ENCODE measurements at places on chromosomes 2 and 18. TPM values are rescaled to one million over a fixed set of nuclear protein-coding genes. Genes with fewer than 3 reads are reported as not detected.

Gene CCL20
- 0.60 TPM for total RNA-seq

Gene ITGA4
- 0.20 TPM for total RNA-seq

Gene HS1BP3
- total RNA-seq: 17.9 TPM

Gene CPO
- total RNA-seq: not detected

Gene CD28
- 0.20 TPM for total RNA-seq

Gene FAM228A
- total RNA-seq: under 0.01 TPM

Gene IL37
- not detected for total RNA-seq

Gene RAPH1
- total RNA-seq: 24.6 TPM

GRCh38 chr2:103977241-103977640, 876.7 kb upstream of the POU3F3 start:
- DNase-seq: no peak

DNA sequence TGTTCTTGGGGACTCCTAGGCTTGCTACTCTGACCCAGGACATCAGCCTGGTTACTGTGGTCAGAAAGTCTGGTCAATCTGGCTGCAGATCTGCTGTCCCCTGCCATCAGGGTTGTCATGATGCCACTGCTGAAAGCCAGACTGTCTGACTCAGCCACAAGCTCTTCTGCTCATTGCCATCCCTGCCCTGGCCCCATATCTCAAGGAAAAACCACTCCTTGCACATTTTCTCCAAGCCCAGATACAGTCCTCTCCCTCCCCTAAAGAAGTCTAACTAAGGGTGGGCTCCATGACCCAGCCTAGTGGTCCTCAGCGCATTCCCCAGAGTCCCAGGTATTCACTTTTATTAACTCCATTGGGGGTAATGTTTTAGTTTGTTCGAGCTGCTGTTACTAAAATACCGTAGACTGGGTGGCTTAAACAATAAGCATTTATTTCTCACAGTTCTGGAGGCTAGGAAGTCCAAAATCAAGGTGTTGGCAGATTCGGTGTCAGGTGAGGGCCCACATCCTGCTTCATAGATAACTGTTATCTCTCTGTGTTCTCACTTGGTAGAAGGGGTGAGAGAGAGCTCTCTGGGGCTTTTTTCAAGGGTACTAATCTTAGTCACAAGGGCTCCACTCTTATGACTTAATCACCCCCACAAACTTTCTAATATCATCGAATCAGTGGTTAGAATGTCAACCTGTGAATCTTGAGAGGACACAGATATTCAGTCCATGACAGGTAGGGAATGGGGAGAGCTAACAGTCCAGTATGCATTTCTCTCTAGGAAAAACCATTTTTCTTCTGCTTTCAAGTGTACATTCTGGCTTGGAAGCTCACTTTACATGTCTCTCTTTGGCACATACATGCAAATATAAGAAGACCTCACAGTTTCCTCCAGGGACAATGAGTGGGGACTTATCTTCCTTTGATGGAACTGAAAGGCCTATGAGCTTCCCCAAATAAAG, 94.8 kb upstream of the CXCR4 start:
- no peak for DNase-seq

- DNase-seq: peak; percentile 77
Observed at GRCh38 chr2:199160677-199161465, 296.9 kb downstream of the SATB2 start.

GRCh38 chr2:74028290-74028689, 43.6 kb downstream of the TET3 start:
- DNase-seq: no peak

DNA sequence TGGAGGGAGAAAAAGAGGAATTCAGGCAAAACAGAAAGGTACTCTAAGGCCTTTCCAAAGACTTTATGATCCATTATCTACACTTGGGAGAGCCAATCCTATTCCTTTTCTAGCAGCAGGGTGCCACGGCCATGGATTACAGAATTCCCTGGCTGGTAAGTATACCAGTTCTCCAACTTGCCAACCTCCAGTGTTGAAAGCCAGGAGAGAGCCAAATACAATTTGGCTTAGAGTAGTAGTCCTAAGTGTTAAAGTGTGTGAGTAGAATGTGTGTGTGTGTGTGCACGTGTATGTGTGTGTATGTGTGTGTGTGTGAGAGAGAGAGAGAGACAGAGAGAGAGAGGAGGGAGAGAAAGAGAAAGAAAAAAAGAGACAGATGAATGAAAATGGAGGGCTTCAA, 43.3 kb downstream of the WDPCP start:
- DNase-seq: no peak

GRCh38 chr18:58526425-58527284, 102.2 kb downstream of the ALPK2 start:
- no peak for DNase-seq

DNA sequence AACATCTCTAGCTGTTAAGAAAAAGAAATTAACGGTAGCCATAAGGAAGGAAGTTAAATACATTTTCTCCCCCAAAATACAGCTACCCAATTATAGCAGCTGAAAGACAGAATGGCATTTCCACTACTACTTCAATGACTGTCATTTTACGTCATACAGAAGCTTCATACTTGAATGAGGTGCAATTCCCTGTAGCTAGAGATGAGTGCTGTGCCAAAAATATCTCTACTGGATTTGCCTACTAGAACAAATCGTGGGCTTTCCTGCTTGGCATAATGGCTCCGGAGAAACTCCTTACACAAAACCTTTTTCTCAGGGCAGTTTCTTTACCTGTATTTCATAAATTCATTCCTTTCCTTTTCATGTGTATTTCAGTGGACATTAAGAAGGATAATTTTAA, 36.3 kb upstream of the NRXN1 start:
- DNase-seq: no peak

GRCh38 chr2:199985625-199986207, 30.3 kb downstream of the MAIP1 start:
- peak; percentile 39 for DNase-seq

- no peak for DNase-seq
Observed at GRCh38 chr18:58831606-58832005, 33.1 kb upstream of the ZNF532 start.

GRCh38 chr2:63729362-63729761, 112.3 kb upstream of the UGP2 start:
- no peak for DNase-seq

DNA sequence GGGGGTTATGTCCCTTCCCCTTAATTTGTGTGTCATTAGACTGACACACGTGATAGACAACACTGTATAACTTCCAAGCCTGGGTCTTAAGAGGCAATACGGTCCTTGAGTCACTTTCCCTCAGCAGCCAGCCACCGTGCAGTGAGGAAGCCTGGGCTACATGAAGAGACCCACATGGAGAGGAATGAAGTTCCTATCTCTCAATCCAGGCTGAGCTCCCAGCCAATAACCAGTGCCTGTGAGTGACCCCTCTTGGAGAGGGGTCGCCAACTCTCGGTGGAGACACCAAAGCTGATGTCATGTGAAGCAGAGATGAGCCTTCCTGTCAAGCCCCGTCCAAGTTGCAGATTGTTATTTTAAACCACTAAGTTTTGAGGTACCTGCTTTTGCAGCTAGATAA, 5.7 kb upstream of the WDSUB1 start:
- no peak for DNase-seq

- no peak for DNase-seq
Observed at GRCh38 chr2:136319237-136319636, 201.3 kb upstream of the CXCR4 start.

DNA sequence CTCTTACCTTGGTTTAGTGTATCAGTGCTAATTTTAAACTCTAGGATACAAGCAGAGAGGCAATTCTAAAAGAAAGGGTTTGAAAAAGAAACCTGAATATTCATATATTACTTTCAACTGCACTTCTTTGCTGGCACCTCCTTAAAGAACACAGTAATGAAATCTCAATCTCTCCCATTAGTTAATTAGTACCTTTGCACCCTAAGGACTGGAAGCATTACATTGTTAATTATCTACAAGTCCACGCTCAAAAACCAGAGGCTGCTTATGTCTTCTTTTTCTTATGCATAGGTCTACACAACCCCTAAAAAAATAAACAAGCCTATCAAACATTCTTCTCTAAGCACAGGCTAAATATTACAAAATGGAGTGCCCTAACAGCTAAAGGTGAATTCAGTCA, 20.2 kb downstream of the EPHA4 start:
- DNase-seq: no peak

GRCh38 chr2:80329491-80329890, 24.9 kb upstream of the LRRTM1 start:
- DNase-seq: no peak

GRCh38 chr18:7830468-7830867, 263.4 kb downstream of the PTPRM start:
- peak; percentile 27 for DNase-seq

DNA sequence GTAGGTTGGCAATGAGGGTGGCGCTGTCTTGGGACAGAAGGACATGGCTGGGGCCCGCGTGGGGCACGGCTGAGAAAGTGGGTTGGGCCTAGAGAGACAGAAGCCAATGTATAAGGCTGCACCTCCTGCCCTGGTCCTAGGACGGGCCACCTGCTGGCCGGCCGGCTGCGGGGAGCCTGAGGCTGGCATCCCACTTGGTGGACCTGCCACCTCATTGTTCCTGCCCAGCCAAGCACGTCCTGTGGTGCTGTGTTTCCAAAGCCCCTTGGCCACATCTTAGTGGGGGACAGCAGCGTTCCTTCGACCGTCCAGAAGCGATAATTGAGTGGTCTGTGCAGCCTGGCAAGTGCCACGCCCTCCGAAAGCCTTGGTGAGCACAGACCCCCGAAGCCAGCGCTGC, 223.9 kb downstream of the LDLRAD4 start:
- DNase-seq: no peak

DNA sequence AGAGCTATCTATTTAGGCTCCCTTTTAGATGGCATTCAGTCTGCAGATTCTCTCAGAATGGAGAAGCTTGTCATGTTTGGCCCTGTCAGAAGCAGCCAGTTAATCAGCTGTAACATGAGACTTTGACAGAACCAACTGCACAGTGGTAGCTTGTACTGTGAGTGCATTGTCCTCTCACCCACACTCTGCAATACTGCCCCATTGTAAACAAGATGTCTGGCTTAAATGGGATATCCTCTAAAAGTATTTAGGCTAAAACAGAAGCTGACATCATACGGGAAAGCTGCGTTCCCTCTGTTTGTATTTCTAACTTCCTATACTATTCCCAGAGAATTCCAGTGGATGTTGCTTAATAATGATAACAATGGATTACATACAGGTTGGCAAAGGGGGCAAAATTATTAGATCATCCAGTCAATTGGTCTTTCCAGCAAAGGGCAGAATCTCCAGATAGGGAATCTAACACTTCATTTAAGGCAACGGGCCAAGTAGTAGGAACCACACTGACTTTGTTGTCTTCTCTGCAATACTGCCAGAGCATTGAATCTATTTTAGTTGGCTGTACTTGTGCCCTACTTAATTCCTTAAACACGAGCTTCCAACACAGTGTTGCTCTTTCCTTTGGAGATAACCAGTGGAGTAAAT, 15.4 kb upstream of the STAT4 start:
- peak; percentile 86 for DNase-seq

DNA sequence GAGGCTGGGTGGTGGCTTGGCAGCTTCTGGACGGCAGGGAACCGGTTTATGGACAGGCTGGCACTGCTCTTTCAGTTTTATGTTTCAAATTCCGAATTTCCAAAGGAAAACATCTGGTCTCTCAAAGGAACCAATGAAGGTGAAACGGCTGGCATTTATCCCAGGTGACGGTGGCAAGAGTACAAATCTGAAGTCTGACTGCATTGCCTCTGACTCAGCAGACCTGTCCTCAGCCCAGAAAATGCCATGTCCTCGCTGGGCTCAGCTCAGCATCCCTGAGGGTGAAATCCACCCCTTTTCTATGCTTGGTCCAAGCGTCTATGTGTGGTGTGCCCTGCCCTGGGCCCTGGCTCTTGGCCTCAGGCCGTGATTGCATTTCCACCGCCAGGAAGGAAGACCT, 38.1 kb downstream of the NAPG start:
- peak; percentile 14 for DNase-seq

GRCh38 chr2:128277961-128278681, 40.5 kb downstream of the HS6ST1 start:
- DNase-seq: no peak

- DNase-seq: no peak
Observed at GRCh38 chr18:27581296-27581904, 396.3 kb upstream of the CHST9 start.

DNA sequence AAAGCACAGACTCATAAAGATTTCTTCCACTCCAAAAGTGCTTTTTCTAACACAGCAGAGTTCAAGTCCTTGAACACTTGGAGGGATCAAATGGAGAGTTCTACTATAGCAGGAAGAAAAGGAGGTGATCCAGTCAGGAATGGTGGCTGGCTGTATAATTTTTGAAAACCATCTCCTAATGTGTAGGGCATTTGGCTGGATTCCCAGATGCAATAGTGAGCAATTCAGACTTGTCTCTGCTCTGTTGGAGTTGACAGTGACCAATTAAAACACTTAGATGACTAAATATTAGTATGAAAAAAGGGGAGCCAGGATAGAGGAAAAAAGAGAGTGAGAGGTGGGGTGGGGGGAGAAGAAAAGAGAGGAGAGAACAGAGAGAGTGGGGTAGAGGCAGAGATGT, 5.3 kb upstream of the G6PC2 start:
- peak; percentile 5 for DNase-seq

GRCh38 chr2:54115284-54116137, at the start of gene ACYP2:
ACYP2 (plus strand) TSS chr2:54115615.
- peak; percentile 98 for DNase-seq

DNA sequence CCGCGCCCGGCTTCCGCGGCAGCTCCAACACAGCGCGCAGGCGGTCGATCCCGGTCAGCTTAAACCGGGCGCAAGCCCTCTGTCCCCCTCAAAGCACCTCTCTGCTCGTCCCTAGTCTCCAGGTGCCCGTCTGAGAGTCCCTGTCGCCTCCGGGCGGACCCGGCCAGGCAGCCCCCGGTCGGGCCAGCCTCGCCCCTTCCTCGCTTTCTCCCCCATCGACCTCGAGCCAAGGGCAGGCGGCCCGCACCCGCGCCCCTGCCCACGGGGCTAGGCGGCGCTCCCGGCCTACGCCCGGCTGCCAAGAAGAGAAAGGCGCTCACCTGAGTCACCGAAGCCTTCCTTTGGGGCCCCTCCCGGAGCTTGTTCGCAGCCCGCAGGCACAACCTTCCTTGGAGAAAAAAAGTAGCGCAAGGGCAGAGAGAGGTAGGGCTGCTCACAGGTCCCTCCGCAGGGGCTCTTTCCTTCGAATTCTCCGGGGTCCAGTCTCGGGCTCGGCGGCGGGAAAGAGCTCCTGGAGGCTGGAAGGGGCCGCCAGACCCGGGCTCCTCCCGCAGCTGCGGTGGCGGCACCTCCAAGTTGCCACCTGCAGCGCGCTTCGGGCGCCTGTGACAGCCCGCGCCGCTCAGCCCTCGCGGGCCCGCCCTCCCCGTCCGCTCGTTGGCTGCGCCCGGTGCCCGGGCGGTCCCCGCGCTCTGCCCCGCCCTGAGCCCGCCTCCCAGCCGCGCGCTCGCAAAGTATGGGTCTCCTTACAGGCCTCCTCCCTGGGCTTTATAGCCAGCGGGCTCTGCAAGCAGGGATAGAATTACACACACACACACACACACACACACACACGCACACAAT, 86.5 kb upstream of the EPB41L3 start:
- peak; percentile 34 for DNase-seq

- DNase-seq: no peak
Observed at GRCh38 chr2:239432174-239432573, 31.4 kb upstream of the HDAC4 start.

- DNase-seq: peak; percentile 88
Observed at GRCh38 chr2:65040400-65041261, 15.6 kb upstream of the CEP68 start.

All from lung microvascular endothelial cell (primary cell).